ENCODE measurements at places on chromosomes 12 and 14.

- DNase-seq: no peak
These were observed 880.1 kb upstream of the FBXO33 start for GRCh38 chr14:40312296-40312695.

GRCh38 chr14:35044939-35045797 is 904 bp upstream of the FAM177A1 start:
- no peak for DNase-seq

DNA sequence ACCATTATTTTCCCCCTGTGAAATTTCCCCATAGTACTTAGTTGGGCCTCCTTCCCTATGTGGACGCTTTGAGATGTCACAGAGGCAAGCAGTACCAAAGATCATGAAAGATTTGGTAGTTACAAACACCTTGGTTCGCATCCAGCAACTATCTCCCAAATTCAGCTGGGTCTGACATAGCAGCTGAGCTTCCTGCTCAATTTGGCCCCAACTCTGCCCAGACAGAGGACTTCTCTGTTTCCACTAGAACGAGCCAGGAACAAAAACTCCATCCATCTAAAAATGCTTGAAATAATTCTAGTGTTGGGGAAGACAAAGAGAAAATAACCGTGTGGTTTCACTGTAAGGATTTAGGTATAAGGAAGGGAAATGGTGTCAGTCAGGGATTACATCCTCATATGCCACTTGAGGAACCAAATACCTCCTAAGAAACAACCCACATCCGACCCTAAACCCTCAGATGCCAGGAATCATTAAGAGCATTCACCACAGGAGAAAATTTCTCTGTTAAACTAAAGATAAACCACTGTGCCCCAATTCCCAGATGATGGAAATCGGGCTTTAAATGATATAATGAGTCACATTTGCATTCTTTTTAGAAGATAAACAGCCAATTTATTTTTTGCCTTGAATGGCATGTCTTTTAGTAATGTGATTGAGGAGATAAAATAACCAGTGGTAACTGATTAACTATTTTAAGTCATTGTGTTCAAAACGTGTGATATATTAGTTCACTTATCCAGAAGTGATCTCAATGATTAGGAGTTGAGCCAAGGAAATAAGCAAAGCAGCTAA is 103.7 kb upstream of the IFNG-AS1 start:
- no peak for DNase-seq

- DNase-seq: no peak
These were observed 604 bp upstream of the MAGOHB start for GRCh38 chr12:10614056-10614370.

- no peak for DNase-seq
These were observed 32.9 kb downstream of the FIGNL2 start for GRCh38 chr12:51815571-51815970.

GRCh38 chr12:68469113-68469512 is 137.0 kb upstream of the MDM1 start:
- DNase-seq: no peak

GRCh38 chr12:105765053-105766014 is 373.4 kb downstream of the NUAK1 start:
- DNase-seq: no peak

GRCh38 chr14:59046746-59047145 is 141.7 kb upstream of the DAAM1 start:
- DNase-seq: no peak

- DNase-seq: no peak
These were observed 39.4 kb downstream of the USP15 start for GRCh38 chr12:62299617-62300016.

DNA sequence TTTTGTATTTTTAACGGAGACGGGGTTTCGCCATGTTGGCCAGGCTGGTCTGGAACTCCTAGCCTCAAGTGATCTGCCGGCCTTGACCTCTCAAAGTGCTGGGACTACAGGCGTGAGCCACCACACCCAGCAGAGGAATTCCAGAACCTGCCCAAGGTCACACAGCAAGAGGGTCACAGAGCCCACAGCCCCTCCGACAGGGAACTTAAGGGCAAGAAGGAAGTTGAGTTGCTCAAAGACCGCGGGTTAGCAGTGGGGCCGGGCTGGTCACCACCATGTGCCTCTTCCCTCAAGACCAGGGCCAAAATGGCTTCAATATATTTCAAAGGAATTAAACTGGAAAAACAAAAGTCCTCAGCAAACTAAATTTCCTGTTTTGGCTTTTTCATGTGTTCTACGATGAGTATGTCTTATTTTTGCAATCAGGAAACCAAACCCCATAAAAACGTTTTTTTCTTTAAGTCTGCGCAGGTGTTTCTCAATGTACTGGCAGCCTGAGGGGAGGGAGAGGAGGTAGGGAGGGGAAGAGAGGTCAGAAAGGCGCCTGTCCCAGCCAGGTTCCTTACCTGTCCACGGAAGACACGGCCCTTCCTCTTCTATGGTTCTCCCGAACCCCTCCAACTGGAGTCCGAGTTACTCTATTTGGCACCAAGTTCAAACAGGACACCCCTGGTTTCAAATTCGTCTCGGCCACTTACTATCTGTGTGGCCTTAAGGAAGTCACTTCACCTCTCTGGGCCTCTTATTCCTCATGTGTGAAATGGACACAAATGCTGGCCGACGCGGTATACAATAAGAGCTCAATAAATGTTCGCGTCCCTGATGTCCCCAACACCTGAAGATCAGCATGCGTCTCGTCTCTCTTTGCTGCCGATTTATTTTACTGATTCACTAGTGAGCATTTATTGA is 778 bp downstream of the SLC8B1 start:
- no peak for DNase-seq

GRCh38 chr14:42862114-42862513 is 1255.4 kb downstream of the LRFN5 start:
- no peak for DNase-seq

DNA sequence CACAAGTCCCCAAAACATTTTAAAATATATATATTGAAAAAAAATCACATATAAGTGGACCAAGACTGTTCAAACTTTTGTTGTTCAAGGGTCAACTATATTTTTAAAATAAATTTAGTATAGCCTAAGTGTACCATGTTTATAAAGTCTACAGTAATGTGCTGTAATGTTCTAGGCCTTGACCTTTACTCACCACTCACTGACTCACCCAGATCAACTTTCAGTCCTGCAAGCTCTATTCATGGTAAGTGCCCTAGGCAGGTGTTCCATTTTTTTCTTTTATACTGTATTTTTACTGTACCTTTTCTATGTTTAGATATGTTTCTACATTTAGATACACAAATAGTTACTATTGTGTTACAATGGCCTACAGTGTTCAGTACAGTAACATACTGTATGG is 23.4 kb upstream of the TMTC1 start:
- no peak for DNase-seq

All from D721Med (cell line).